ENCODE measurements at places on chromosomes 6 and 20. TPM values are rescaled to one million over a fixed set of nuclear protein-coding genes. Genes with fewer than 3 reads are reported as not detected.

Gene CD40
- 21.3 TPM for total RNA-seq

Gene C20orf204
- 13.3 TPM for total RNA-seq

Gene CEP250
- total RNA-seq: 24.2 TPM

Gene IL17A
- not detected for total RNA-seq

Gene BCAS1
- total RNA-seq: not detected

Gene CLVS2
- total RNA-seq: not detected

Gene OXT
- not detected for total RNA-seq

Gene EYA4
- total RNA-seq: under 0.01 TPM

Gene PAK5
- not detected for total RNA-seq

Gene LRFN2
- total RNA-seq: not detected

All from dermis blood vessel endothelial cell (primary cell).